ENCODE measurements at places on chromosomes 5 and 9. TPM values are rescaled to one million over a fixed set of nuclear protein-coding genes. Genes with fewer than 3 reads are reported as not detected.

The STPG3 gene
- not detected for total RNA-seq

The HABP4 gene
- 6.9 TPM for total RNA-seq

The SHISAL2B gene
- total RNA-seq, result not detected

The LCN12 gene
- total RNA-seq, result not detected

The CD274 gene
- total RNA-seq, result 4.4 TPM

The PCDHGA12 gene
- total RNA-seq, result 2.8 TPM

The ORM2 gene
- total RNA-seq, result not detected

The RNF183 gene
- total RNA-seq, result not detected

The C9orf50 gene
- total RNA-seq, result not detected

The ZNF462 gene
- 4.2 TPM for total RNA-seq

The IL13 gene
- not detected for total RNA-seq

The DMRT3 gene
- total RNA-seq, result not detected

The PCDHGA2 gene
- 0.65 TPM for total RNA-seq

GRCh38 chr5:152811988-152812387 lies 406.9 kb upstream of the NMUR2 start:
- DNase-seq, result no peak

GRCh38 chr5:79507251-79508205 lies 6.4 kb downstream of the HOMER1 start:
- DNase-seq, result no peak

DNA sequence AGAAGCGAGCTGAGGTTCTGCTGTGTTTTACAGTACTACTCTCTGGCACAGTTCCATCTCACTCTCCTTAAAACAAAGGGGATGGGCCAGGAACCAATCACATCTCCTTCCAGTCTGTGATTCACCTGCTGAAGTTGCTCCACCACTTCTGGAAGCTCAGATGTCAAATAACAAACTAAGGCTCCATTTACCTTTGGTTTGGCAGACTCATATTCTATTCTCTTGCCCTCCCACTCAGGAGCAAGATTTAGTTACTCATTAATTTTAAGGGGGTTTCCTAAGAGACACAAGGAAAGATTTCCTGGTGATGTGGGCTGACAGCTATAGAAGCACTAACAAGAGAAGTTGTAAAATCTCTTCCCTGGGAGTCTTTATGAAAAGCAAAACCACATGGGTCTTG lies 37.8 kb upstream of the KIF2A start:
- DNase-seq, result no peak

- DNase-seq, result no peak
Observed at GRCh38 chr9:2466703-2467102, 154.9 kb upstream of the VLDLR start.

- DNase-seq, result no peak
Observed at GRCh38 chr9:22392523-22392922, 54.1 kb upstream of the DMRTA1 start.

DNA sequence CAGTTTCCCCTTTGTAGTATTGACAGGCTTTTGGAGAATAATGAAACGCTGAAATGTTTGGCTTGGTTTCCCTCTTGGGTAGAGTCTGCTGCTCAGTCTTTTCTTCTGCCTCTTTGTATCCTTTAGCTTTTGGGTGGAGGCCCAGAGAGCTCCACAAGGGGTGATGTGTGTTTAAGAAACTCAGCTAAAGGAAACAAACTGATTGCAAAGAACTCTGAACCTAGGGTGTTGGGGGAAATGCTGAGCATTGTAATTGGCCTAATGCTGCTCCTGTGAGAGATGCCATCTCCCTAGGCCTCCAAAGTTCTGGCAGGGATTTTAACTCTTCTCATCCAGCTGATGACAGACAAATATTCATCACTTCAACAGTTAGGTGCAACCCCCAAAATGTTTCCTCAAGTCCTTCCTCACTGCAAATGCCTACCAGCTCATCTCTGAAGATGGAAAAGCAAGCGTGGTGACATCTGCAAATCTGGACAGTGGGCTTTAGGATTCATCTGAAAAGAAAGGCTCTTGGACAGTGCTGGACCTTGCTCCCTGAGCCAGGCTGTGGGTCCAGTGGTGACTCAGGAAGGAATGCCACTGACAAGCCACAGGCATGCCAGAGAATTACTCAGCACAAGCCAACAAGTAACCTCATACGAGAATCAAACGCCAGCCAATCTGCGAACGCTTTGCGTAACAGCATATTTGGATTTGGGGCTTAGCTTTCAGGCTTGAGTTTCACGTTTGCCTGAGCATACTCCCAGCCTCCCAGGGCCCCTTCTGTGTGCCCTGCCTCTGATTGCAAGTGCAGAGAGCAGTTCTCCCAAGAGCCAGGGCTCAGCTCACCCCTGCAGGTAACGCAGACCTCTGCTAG lies 30.5 kb upstream of the ZSWIM6 start:
- DNase-seq, result peak; percentile 94

DNA sequence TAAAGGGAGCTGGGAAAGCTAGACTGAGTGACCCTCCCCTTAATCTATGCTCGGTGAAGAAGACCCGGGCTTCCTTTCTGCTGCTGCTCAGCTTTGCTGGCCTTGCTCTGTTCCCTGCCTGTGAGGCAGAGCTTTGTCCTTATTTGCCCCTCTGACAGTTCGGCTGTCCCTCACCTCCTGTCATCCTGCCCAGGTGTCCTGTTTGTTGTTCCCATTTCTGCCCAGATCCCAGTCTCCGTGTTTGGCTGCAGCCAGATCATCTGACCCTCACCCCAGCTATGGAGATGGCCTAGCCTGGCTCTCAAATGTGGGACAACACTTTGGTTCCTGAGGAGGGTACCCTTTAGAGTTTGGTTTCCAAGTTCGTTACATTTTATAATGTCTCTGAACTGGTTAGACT lies 20.2 kb downstream of the OTULIN start:
- no peak for DNase-seq

GRCh38 chr9:137088121-137088520 lies 1.3 kb downstream of the MAN1B1 start:
- no peak for DNase-seq

DNA sequence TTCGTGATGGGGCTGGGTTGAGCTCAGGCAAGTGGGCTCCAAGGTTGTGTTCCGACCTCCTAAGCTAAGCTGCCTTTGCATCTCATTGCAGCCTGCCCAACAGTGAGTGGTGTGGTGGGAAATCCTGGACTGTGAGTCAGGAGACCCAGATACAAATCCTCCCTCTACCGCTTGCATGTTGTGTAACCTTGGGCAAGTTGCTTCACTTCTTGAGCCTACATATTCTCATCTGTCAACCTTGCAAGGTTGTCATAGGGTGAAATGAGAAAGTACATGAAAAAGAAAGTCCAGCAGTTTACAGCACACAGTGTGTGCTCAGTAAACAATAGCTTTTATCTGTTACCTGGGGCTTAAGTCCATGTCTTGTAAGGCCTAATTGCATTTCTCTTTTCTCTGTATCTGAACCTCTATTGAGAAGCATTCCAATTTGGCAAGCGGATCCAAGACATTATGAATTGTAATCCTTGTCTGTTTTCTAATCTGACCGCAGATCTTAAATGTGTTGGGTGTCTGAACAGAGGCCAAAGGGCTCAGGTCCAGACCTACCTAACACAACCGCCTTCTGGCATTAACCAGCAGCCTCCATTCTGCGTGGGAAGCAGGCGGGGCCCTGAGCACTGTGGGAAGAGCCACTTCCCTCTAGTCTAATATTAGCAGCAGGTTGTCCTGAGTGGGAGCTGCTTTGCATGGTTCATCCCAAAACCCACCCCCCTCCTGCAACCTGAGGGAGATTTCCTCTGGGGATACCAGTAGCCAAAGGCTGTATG lies 1.8 kb upstream of the GALNT12 start:
- DNase-seq, result no peak

- DNase-seq, result no peak
Observed at GRCh38 chr9:124384846-124385245, 30.4 kb downstream of the PSMB7 start.

DNA sequence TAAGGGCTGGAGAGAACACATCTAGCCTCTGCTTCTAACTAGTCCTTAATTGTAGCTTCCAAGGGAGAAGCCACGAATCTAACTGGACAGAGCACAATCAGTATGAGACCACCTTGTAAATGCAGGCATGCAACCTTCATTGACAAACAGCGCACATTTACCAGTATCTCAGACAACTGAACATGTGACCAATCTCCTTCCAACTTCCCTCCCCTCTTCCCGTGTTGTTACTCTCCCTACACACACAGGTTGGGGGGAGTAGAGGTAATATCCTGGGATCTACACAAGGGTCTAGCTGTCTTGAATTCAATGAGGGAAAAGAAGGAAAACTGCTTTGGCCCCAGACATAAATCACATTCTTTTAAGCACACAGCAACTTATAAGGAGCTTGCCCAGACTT lies 77.6 kb downstream of the LIFR start:
- no peak for DNase-seq

- DNase-seq, result peak; percentile 77
Observed at GRCh38 chr5:124906339-124907097, 160.1 kb upstream of the ZNF608 start.

DNA sequence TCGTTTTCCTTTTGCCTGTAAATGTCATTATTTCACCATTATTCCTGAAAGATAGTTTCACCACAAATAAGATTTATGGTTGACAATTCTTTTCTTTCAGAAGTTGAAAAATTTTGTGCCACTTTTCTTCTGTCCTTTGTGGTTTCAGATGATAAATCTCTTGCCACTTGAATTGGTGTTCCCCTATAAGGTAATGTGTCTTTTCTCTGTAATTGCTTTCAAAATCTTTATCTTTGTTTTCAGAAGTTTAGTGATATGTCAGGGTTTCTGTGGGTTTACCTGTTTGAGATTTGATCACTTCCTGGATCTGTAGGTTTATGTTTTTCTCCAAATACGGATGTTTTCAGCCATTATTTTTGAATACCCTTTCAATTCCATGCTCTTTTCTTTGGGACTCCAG lies 14.6 kb downstream of the RASA1 start:
- DNase-seq, result no peak

DNA sequence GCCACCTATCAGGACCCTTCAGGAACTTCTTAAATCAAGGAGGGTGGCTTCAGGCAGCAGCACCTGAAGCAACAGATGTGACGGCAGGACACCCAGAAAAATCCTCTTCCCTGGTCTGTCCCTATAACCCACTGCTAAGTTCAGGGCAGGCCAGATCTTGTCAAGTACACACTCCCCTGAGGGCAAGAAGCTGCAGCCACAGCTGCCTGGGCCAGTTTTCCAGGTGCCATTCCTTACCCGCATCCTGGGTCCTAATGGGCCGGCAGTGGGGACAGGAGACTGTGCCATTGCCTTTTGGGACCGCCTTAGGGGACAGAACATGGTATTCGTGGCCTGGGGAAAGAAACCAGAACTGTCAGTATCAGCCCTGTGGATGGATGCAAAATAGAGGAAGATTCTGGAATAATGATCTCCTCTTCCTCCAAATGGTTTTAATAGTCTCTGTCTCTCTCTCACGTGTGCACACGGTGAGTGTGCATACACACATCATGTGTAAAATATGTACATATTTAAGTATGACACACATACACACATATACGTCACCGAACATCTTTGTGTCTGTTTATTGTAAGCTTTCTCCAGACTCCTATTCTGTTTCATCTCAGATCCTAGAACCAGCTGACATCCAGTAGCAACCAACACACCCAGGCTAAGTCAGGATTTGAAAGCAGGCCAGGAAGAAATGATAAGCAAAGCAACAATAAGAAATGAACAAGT lies 14.0 kb downstream of the ORM2 start:
- no peak for DNase-seq

DNA sequence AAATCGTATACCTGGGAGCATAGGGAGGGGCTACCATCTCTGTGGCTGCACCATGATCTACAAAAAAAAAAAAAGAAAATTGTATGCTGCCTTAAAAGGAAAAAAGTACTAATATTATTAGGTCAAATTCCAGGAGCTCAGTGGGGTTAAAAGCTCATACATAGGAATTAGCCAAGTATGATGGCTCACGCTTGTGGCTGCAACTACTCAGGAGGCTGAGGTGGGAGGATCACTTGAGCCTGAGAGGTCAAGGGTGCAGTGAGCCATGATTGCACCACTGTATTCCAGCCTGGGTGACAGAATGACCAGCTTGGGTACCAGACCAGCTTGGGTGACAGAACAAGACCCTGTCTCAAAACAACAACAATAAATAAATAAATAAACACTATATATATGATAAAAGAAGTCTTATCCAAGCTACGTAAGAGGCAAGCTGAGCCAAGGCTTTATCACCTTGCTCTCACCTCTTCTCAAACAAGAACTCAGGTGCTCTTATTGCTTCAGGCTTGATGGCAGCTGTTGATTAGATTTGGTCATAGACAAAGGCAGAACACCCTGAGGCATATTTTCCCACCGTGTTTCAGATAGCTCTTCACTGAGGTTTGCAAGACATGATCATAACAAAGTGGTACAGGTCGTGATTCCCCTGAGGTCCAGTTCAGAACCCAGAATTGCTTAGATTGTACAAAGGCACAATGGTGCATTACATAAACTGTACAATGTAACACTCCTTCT lies 3.3 kb upstream of the FBXW11 start:
- no peak for DNase-seq

- no peak for DNase-seq
Observed at GRCh38 chr9:98287384-98287783, 31.9 kb upstream of the TBC1D2 start.

DNA sequence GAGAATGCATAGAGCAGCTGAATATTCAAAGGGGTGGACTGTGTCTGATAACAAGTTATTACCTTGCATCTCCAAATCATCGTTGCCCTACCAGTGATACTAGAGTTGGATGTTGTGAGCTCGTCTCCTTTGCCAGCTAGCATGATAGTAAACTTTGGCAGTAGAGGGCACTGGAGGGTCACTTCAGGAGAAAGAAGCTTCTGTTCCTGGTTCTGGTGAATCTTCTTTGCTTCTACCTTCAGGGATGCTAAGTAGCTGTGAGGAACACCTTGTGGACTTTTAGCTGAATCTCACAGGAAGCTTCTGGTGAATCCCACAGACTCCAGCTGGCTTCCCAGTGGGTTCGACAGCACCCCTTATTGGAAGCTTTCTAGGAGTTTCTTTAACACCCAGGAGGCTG lies 626.6 kb upstream of the SGCD start:
- no peak for DNase-seq

DNA sequence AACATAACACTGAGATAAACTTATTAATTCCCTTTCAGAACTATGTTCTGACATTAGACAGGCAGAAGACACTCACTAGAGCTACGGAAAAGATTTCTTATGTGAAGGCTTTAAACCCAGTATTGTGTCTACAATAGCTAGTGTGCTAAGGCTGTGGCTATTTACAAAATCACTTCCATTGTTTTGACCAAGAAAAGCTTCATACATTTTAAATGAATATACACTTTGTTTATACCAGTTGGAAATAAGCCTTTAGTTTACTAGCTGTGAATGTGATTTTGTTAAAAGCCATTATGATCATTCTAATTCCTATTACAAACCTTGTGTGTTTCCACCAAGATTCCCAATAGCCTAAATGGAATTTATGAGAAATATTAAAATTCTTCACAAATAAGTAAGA lies 83.0 kb downstream of the AGTPBP1 start:
- DNase-seq, result no peak

- DNase-seq, result no peak
Observed at GRCh38 chr5:1641041-1641440, 117.3 kb upstream of the LPCAT1 start.

GRCh38 chr5:109767997-109768396 lies 78.3 kb downstream of the MAN2A1 start:
- DNase-seq, result no peak

- no peak for DNase-seq
Observed at GRCh38 chr5:62077823-62078550, 228.0 kb upstream of the KIF2A start.

- no peak for DNase-seq
Observed at GRCh38 chr5:108334225-108334624, 47.7 kb downstream of the FBXL17 start.
